ENCODE measurements at places on chromosomes 7 and 10.

DNA sequence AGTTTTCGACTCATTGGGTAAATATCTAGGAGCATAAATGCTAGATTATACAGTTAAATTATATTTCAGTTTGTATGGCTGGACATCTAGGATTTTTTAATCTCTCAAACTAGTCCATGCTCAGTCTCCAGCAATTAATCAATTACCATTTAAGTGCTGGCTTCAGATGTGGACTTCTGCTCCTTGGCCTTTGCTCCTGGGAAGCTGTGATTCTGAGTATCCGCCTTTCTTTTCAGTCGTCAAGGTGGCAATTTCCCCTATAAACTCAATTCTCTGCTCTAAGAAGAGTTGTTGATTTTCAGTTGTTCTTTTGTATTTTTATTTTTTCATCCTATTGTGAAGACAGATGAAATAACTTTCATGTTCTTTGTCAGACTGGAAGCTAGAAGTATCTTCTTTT lies 23.7 kb downstream of the TFPI2 start:
- peaks cover 8% of the 10 kb centered on the region for H3K27me3 ChIP-seq
- H3K36me3 ChIP-seq: no peaks in the 10 kb centered on the region
- H3K27ac ChIP-seq: no peak overlapping the region
- H3K4me3 ChIP-seq: no peak overlapping the region

DNA sequence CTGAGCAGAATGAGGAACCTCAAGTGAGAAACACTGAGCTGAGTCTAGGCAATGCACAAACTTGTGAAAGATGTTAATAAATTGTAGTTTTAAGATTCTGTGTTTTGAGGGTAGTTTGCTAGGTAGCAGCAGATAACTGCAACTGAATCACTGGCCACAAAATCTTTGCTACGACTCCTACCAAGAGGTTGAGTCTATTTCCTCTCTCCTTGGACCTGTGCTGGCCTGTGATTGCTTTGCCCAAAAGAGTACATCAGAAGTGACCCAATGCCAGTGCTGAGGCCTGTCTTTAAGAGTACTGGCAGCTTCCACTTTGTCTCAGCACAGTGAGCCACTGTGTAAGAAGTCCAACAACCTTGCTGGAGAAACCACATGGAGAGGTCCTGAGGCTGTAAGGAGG lies 11.9 kb upstream of the TSPAN13 start:
- H3K4me1 ChIP-seq: peaks cover 61% of the 10 kb centered on the region
- H3K27me3 ChIP-seq: no peaks in the 10 kb centered on the region
- DNase-seq: no peak
- H3K27ac ChIP-seq: peak overlapping the region; percentile 85

DNA sequence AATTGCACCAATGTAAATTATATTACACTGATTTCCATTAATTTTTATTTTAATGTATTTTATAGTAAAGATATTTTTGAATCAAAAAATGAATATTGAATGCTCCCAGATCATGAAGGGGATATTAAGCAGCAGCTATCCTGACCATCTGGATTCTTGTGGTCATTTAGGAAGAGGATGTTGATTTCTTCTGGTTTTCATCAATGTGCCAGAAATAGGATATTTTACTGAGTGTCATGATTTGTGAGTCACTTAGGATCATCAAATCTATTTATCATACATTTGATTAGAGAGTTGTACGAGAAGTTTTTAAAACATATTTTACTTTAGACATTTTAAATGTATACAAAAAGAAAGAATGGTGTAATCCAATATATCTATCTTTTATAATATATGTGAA lies 366.3 kb upstream of the CHRM2 start:
- 0 out of 2 replicates have a peak, but pooled peaks cover 4% of the 10 kb centered on the region for H3K36me3 ChIP-seq
- no peak overlapping the region for H3K27ac ChIP-seq
- no peaks in the 10 kb centered on the region for H3K27me3 ChIP-seq
- no peaks in the 10 kb centered on the region for H3K4me1 ChIP-seq
- DNase-seq: no peak
- no peak overlapping the region for H3K4me3 ChIP-seq

DNA sequence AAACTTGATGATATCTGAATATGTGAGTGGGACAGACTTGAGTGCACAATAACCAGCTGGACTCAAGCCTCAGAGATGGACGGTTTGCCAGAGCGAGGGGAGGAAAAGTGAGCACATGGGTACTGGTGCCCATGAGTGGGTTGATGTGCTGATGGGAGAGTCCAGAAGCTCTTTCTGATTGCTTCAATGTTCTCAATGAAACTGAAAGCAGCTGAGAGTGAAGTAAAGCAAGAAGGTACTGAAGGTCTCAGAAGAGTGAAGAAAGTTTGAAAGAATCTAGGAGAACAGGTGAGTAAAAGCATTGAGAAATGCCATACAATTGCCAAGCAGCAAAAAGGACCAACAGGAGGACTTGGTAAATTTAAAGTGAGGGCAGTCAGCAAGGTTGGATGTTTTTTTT lies 28.6 kb downstream of the CTTNBP2 start:
- H3K4me3 ChIP-seq: no peak overlapping the region
- no peaks in the 10 kb centered on the region for H3K36me3 ChIP-seq
- H3K27ac ChIP-seq: no peak overlapping the region
- no peak for DNase-seq
- no peaks in the 10 kb centered on the region for H3K27me3 ChIP-seq

DNA sequence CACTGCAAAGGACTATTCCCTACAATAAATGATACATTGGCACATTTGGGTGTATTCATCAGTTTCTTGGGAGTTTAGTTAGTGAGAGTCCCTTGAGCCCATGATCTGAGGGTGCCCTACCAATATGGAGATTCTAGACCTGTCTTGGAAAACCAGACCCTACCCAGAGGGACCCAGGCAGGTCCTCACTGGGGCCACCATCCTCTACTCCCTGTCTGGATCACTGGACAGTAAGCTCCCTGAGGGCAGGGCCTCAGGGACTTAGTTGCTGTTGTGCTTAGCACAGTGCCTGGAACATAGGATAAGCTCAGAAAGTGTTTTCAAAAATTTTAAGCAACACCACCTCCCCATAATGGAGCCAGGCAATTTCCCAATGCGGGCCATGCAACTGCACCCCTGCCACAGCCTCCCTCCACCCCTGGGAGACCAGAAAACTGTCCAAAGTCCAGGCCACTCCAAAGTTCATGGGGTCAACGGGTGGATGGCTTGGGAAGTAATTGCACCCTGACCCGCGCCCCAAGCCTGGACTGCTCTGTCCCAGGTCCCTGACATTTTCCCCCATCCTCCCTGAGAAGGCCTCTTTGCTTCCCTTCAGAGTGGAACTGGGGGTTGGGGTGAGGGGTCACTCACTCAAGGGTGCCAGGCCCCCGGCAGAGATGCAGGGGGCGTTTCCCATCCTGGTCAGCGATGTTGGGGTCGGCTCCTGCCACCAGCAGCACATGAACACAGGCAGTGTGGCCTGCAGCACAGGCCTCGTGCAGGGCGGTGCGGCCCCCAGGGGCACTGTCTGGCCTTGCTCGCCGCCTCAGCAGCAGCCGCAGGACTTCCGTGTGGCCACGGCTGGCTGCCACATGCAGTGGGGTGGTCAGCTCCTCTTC lies 1.0 kb downstream of the ASB10 start:
- no peak overlapping the region for H3K27ac ChIP-seq
- H3K4me3 ChIP-seq: no peak overlapping the region
- no peak for DNase-seq
- no peaks in the 10 kb centered on the region for H3K36me3 ChIP-seq
- H3K27me3 ChIP-seq: peaks cover 67% of the 10 kb centered on the region

GRCh38 chr10:132113766-132114365 lies 48.1 kb downstream of the JAKMIP3 start:
- no peaks in the 10 kb centered on the region for H3K4me1 ChIP-seq
- DNase-seq: no peak
- peaks cover 18% of the 10 kb centered on the region for H3K27me3 ChIP-seq
- H3K36me3 ChIP-seq: no peaks in the 10 kb centered on the region
- H3K4me3 ChIP-seq: peak overlapping the region; percentile 16

- H3K36me3 ChIP-seq: 0 out of 2 replicates have a peak, but pooled peaks cover 4% of the 10 kb centered on the region
- no peak for DNase-seq
- H3K4me1 ChIP-seq: peaks cover 31% of the 10 kb centered on the region
- H3K4me3 ChIP-seq: no peak overlapping the region
- peak overlapping the region; percentile 3 for H3K27ac ChIP-seq
These were observed 196.8 kb downstream of the TAX1BP1 start for GRCh38 chr7:27936768-27937102.

- no peaks in the 10 kb centered on the region for H3K4me1 ChIP-seq
- no peaks in the 10 kb centered on the region for H3K36me3 ChIP-seq
- DNase-seq: no peak
- no peak overlapping the region for H3K4me3 ChIP-seq
- no peak overlapping the region for H3K27ac ChIP-seq
- H3K27me3 ChIP-seq: no peaks in the 10 kb centered on the region
These were observed 101.4 kb downstream of the SEMA3E start for GRCh38 chr7:83547526-83547925.

GRCh38 chr7:44353668-44354067 lies 28.3 kb upstream of the CAMK2B start:
- H3K4me3 ChIP-seq: no peak overlapping the region
- H3K27ac ChIP-seq: no peak overlapping the region
- DNase-seq: no peak
- peaks cover under 1% of the 10 kb centered on the region for H3K4me1 ChIP-seq
- H3K27me3 ChIP-seq: peaks cover 12% of the 10 kb centered on the region

DNA sequence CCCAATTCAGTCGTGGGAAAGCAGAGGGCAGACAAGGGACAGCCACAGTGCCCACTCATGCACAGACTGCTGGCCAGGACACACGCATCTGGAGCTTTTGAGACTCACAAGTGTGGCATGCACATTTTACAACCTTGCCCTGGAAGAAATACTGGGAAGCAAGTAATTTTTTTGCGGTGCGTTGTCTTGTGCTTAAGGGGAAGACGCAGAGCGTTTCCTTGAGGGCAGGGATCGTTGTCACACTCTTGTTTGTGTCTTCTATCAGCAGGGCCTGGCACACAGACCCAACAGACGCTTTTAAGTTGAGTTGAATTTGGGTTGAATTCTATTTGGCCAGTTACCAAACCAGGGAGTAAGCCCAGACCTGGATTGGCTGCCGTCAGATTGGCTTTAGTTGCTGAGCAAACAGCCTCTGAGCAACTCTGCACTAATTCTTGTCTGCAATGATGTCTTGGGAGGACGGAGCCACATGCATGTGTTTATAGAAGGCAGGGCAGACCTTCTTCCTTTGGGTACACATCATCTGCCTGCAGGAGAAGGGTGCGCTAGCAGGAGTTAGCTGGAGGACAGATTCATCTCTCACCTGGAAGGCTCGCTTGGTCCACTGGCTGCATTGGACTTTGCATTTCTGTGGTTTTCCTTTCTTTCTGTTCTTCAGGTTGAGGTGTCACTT lies 38.4 kb downstream of the IL2RA start:
- H3K4me1 ChIP-seq: peaks cover 13% of the 10 kb centered on the region
- H3K4me3 ChIP-seq: no peak overlapping the region
- peaks cover 18% of the 10 kb centered on the region for H3K27me3 ChIP-seq
- no peaks in the 10 kb centered on the region for H3K36me3 ChIP-seq
- DNase-seq: peak; percentile 82

GRCh38 chr10:120833222-120833928 lies 17.8 kb upstream of the WDR11 start:
- no peak overlapping the region for H3K4me3 ChIP-seq
- DNase-seq: no peak
- no peaks in the 10 kb centered on the region for H3K36me3 ChIP-seq
- no peak overlapping the region for H3K27ac ChIP-seq

DNA sequence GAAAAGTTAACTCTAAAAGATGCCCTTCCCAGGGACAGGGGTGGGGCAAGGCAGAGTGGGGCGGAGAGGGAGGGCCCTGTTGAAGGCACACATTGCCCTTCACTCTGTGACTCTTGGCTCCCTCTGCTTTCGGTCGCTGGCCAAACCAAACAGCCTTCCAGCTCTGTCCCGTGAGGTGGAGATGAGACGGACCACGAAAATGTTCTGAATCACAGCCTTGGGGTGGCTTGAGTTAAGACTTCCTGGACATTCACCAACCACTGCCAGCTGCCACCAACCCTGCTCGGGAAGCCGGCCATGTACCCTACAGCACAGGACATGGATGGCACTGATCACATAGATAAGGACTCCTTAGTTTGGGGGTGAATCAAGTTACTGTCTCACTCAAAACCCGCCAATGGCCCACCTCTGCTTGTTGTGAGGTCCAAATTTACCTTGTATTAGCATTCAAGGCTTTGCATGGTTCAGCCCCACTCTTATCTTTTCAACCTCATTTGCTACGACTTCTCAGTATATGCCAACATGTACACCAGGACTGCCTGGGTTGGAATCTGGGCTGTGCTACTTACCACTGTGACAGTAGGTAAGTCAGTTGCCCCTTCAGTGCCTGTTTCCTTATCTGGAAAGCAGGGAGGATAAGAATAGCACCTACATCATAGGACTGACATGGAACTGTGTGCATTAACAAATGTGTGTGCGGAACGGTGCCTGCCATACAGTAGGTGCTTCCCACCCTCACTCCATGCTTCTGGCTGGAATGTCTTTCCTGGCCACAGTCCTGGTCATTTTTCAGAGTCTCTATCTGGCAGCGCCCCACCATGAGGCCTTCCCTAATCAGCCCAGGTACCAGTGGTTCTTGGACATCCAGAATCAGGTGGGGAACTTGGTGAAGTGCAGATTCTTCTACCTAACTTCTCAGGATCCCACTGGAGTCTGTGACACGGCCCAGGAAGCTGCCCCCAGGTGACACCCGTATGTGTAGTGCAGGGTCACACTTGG lies 28.0 kb downstream of the ITPRIP start:
- peak overlapping the region; percentile 23 for H3K4me3 ChIP-seq
- peaks cover 61% of the 10 kb centered on the region for H3K4me1 ChIP-seq
- H3K36me3 ChIP-seq: peaks cover 35% of the 10 kb centered on the region

- peaks cover 9% of the 10 kb centered on the region for H3K27me3 ChIP-seq
- no peak overlapping the region for H3K4me3 ChIP-seq
- no peaks in the 10 kb centered on the region for H3K36me3 ChIP-seq
- no peak overlapping the region for H3K27ac ChIP-seq
These were observed 165.5 kb upstream of the TBX20 start for GRCh38 chr7:35419391-35419755.
